Stimulated activated CD4-positive, alpha-beta T cell treated with anti-CD3 and anti-CD28 coated beads, Interleukin-1b, Interleukin-23, amount 100 ng/mL, for 4 hours (primary cell): ENCODE measurements at places on chromosomes 7 and 10.
A peak's percentile ranks its signal among the peaks of the same experiment; 100 is the strongest.

GRCh38 chr7:155340071-155340531, 42.4 kb downstream of the INSIG1 start:
- no peak for DNase-seq

DNA sequence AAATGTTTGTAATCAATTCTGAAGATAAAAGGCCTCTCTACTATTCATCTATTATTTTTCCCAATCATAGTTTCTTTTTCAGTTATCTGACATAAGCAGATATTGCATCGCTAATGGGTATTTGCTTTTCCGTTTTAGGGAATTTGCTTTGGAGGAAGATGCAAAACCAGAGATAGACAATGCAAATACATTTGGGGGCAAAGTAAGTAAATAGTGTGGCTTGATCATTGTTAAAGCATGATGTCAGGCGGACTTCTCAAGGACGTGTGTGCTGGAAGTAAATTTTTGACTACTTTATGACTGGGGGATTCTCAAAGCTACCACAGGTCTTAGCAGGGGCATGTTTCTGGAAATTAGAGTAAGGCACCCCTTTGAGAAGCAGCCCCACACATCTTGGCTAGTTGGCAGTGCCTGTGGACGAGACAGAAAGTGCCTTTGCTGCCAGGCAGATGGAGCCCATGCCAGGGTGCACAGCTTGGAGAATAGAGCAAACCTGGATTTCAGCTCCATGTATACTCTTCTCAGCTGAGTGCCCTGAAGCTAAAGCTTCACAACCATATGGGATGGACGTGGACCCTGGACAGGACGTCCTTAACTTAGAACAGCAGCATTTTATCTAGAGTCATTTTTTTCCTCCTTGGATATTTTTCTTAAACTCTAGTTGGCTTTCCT, 68.6 kb downstream of the SRI start:
- DNase-seq = no peak

GRCh38 chr10:60573336-60573735, 183.7 kb upstream of the ANK3 start:
- DNase-seq = peak; percentile 20

DNA sequence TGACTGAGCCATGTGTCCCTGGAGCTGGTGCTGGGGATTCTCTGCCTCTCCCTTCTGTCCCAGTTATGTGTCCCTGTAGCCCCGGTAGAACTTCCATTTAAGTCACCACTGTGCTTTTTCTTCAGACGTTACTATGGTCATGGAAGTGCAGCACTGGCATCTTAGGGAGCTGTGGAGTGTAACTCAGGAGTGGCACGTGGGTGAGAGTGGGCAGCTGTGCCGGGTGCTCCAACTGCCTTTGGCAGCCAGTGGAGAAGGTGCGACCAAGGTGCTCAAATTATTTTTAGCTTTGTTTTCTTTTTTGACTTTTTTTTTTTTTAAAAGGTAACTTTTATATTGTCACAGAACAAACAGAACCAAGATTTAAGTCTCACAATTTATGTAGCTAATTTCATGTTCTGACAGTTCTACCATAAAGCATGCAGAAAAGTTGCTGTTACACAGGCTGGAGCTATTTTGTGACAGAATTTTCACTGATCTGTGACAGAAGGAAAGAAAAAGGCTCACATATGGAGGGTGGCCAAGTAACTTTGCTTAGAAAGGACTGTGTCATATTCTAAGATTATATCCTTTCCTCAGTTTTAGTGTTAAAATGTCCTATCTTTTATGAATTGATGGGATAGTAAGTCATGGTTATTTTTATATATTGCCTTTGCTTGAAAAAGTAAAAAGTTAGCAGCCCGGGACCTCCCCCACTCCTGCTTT, 73.9 kb downstream of the SH2D4B start:
- DNase-seq = no peak

- DNase-seq = no peak
Measured at GRCh38 chr10:133124357-133125211, 35.4 kb upstream of the KNDC1 start.

DNA sequence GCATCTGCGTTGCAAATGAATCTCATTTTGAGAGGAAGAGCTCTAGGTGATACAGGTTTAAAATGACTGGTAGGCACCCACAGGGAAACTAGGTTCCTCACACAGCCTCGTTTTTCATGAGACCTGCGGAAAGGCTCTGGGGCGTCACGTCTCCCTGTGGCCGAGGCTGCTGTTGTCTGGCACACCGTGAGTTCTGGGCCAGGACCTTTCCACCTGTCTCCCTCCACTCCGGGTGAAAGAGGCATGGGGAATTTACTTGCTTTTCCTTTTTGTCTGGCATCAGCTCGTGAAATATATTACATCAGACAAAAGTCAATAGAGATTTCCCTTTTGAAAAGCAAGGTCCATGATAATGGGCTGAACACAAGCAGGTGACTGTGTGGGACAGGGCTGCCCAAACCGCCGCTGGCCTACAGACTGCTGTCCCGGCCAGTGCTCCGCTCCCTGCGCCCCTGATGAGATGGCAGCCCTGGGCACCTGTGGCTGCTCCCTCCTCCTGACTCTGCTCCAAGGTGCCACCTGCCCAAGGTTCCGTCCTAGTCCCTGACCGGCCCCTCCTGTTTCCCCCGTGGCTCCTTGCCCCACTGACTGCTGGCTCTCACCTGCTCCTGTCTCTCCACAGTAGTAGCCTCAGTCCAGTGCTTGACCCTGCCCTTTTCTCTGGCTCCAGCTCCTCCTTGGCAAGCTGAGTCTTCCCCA, 109.6 kb downstream of the NKX6-2 start:
- no peak for DNase-seq

DNA sequence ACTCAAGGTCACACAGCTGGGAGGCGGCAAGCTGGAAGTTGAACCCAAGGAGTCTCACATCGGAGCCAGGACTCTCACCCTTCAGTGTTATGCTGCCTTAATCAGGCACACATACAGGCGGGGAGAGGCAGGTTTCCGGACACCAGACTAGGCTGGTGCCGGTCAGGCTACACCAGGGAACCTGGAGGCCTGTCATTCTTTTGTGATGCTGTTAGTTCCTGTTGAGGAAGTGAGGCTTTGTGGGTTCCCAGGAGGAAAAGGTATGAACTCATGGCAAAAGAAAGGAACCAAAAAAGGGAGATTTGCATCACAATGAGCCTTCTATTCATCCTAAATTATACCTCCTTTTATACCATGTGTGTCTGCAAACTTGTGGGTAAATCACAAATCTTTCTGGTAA, 103.8 kb downstream of the TCF7L2 start:
- no peak for DNase-seq

DNA sequence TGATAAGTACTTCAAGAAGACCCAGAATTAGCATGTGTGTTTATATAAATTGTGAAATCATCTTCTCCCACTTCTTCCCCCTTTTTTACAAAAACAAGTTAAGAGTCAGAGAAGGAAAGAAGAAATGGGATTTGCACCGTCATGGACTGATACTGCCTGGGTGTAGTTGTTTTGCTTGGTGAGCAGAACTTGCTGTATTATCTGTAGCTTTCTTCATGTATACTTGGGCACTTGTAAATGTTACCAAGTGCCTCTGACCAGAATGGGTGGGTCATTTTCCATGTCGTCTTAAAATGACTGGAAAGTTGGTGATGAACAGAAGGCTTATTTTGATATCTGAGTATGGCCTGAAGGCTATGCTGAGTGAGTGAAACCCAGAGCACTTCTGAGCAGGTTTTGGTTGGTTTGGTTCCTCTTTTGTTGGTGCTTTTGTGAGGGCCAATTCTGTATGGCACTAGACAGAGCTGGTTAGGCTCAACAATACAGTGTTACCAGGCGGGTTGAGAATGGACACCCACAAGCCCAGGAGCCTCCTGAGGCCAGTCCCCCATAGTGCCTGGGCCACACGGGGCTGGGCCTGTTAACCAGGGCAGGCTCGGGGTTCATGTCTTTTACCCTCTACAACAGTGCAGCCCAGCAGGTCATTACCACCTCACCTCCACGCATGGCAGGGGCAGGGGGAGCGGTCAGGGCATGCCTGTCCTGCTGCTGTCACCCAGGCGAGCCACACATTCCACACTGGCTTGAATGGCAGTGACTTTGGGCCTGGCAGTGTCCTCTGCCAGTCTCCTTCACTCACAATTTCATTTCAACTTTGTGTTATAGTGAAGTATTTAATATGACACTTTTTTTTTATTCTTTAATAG, 115.1 kb downstream of the CCNY start:
- DNase-seq = no peak

DNA sequence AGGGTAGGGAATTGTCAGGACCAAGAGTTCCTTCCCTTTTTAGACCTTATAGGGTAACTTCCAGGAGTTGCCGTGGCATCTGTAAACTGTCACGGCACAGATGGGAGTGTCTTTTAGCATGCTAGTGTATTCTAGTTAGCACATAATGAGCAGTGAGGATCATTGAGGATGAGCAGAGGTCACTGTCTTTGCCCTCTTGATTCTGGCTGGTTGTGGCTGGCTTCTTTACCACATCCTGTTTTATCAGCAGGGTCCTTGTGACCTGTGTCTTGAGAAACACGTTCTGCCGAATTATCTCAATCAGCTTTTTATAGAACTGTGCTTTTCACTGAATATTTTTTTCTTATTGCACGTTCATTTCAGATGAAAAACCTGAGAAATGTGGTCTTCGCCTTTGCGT, 41.5 kb downstream of the MINPP1 start:
- DNase-seq = no peak

GRCh38 chr10:22518167-22518724, 172.9 kb downstream of the SPAG6 start:
- DNase-seq = no peak

DNA sequence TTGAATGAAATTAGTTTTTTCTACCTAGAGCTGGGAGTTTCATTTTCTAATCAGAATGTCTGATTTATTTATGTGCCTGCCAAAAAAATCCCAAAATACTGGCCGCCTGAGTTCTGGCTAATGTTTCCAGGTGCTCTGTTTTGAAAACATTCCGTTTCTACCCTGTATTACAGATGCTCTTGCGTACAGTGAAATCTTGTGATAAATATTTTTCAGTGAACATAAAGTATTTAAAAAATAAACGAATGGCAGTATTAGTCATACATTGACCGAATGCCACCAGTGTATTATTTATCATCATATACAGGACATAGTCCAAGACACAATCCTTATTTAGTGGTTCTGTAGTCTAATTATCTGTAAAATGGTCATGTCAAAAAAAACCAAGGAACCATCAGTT, 102.8 kb downstream of the KAT6B start:
- DNase-seq = no peak

DNA sequence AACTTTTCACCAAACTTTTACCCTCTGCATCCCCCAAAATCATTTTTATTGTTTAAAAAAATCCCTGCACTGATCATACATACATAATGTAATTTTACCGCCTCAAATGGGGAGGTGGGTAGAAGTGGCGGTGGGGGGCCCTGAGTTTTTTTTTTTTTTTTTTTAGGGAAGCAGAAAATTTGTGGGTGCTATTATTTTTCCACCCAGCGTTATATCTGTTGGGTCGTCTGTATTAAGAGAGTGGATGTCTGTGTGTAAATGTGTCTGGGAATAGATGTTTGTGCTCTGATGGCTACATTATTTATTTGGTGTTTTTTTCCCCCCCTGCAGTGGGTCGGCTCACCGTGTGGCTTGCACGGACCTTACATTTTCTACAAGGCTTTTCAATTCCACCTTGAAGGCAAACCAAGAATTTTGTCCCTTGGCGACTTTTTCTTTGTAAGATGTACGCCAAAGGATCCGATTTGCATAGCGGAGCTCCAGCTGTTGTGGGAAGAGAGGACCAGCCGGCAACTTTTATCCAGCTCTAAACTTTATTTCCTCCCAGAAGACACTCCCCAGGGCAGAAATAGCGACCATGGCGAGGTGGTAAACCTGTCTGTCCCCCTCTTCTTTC, 438 bp downstream of the ARID5B start:
- DNase-seq = no peak

DNA sequence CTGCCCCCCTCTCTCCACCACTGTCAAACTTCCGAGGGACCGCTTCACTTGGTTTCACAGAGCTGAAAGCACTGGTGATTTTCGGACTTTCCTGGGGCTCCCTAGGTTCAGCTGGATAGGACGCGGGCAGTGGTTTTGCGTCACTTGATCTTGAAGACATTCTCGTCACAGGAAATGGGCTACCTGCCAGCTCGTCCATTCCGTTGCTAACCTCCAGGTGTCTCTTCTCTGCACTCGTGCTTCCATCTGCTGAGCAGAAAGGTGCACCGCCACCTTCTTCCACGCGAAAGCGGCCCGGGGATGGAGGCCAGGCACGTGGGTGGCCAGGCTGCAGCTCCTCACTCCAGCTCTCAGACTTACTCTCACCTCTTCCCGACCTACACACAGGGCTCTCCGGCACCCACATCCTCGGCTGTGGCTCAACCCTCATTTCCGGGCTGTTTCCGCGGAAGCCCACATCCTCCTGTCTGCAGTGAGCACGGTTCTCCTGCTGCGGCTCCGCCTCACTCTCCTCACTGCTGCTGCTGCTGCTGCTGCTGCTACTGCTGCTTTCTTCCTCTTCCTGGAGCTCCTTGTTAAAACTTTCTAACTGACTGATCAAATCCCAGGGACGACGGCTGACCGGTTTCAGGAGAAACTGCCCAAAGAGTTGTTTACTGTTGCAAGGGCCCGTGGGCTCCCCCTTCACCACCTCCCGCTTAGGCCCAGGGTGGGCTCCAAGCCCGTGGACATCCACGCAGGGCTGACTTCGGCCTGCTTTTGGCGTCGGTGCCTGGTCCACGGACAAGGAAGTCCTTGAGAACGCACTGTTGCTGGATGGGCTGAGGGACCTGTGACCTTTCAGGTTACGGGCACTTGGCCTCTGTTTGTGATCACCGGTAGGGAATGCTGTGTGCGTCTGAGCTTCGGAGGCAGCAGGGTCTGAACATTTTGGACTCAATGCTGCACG, 32.1 kb downstream of the JCAD start:
- DNase-seq = peak; percentile 55

DNA sequence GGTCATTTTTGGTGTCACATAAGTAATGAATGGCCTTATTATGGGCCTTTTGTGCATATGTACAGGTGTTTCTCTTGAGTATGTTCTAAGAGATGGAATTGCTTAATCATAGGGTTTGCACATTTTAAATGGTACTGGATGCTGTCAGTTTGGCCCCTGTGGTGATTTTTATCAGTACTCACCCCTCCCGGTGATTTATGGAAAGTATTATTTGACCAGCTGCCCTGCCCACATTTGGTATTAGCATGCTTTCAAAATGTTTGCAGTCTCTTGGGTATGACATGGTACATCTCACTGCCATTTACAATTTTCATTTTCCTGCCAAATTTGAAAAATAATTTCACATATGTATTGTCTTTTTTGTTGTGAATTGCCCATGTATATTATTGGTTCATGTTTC, 427.7 kb downstream of the LRMDA start:
- no peak for DNase-seq

DNA sequence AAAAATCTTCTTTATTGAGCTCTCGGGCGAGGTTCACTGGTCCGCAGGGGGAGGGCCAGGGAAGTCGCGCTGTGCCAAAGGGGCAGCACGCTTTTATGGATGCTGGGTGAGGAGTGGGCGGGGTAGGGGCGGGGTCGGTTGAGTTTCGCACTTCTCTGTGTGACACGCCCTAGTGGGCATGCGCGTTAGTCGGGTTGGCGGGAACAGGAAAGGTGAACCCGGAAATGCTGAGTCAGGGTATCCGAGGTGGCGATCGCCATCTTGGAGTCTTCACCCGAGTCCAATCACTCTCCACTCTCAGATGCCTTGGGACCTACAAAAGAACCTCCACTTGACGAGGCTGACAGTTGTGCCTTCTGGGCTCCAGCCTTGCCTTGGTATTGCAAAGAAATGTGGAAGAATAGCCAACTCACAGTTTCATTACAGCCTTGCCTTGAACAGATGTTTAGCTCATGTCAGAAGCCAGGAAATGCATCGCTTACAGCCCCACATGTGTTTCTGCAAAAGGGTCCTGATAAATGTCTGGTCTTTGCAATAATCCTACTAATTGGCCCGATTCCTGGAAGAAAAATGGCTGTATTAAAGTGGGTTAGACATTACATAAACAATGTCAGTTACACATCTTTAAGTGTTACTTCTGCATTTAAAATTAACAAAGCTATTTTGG, 64.1 kb downstream of the AHR start:
- no peak for DNase-seq
